ENCODE measurements at places on chromosomes 13 and 19.

DNA sequence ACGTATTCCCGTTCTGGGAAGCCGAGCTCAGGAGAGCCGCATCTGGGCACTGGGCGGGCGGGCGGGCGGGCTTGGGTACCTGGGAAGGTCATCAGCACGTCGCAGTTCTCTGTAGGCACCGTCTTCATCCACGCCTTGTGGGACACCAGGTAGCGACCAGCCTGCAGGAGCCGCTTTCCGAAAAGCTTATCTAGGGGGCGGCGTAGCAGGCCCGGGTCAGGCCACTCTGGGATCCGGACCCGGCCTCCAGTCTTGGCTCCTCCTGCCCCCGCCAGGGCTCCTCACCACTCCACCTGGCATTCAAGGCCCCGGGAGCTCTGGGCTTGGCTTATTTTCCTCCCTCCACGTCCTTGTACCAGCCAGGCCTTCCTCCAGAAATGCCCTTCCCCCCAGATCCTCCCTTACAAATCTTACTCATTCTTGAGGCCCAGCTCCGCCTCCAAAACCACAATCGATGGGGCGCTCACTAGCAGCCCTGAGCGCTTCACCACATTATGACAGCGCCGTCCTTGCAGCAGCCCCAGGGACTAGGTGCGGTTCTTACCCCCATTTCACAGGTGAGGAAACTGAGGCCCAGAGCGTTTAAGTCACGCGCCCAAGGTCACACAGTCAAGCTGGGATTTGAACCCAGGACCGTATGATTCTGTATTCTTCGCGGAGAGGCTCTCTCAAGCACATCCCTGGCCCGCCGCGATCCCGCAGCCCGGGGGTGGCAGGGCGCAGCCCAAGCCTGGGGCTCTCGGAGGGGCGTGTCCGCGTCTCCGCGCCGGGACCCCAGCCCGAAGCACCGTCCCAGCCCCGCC lies 843 bp downstream of the ANO8 start:
- peak; percentile 63 for DNase-seq

- DNase-seq: no peak
Observed at GRCh38 chr19:40530091-40530901, 46.4 kb upstream of the SHKBP1 start.

GRCh38 chr13:80054806-80055205 lies 286.1 kb downstream of the SPRY2 start:
- no peak for DNase-seq

DNA sequence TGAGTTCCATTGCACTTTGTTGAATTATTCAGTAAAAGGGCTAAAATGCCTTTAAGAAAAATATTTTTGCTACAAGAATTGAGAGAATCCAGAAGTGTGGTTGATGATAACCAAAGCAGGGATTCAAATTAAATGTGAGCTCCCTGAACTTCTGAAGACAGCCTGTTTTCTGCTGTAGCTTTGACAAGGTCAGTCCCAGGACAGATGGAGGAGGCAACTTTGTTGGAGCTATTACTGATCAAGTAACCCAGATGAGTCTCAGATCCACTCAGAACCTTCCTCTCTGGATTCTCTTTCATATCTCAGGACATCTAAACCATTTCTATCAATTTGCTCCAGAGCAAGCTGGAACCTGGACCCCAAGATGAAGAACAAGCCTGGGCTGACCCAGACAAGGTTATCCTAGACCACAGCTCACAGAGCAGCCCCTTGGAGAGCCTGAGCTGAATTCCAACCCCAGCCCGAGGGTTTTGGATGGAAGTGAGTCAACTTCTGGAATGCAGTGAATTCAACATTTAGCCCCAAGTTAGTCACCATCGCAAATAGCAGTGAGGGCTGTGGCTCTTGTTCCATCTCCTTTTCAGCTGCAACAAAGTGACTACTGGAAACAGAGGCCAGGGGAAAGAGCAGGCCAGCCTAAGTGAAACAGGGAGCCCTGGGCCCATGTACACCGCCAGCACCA lies 137.8 kb upstream of the TSC22D1 start:
- no peak for DNase-seq

DNA sequence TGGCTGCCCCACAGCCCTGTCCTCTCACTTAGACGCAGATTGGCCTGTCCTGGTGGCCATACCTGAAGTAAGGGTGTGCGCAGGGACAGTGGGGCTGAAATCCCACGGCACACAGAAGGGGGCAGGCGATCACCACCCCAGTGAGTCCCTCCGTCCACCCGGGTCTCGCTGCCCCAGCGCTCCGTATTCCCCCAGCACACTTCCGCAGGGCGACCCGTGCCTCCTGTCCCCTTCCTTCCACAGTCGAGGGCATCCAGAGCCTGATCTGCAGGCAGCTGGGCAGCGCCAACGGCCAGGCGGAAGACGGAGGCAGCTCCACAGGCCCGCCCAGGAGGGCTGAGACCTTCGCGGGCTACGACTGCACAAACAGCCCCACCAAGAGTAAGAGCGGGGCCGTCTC lies 25.3 kb downstream of the PEX11G start:
- DNase-seq: no peak

All from activated T-helper 1 cell treated with Interleukin-2 at 50 U/mL for 16 hours (primary cell).